Natural killer cell (primary cell): ENCODE measurements at places on chromosomes 6 and 20. TPM values are rescaled to one million over a fixed set of nuclear protein-coding genes. Genes with fewer than 3 reads are reported as not detected.

GRCh38 chr6:134908906-134909516, 40.9 kb downstream of the ALDH8A1 start:
- no peak for DNase-seq

- DNase-seq, result no peak
These were observed 1.1 kb downstream of the VAPB start for GRCh38 chr20:58389968-58390658.

DNA sequence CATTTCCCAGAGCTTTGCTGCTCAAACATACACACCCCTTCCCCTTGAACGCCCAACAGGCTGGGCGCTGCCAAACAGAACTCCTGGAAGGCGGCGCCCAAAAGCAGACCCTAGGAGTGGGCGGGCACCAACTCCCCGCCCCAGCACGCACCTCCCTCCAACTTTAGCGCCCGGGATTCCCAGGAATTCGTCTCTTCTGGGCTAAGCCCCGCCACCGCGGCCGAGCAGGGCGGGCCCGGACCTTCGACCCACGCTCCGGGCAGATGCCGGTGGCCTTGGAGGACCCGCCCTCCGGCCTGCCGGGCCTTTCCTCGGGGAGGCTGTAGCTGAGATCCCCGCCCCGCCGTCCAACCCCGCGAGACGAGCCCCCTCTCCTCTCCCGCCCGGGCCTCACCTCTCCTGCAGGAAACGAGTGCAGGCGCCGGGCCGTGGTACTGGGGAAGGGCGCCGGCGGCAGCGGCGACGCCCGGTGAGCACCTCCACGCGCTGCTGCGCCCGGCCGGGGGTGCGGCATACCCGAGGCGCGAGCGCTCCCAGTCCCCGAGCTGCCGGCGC, 659 bp downstream of the MCUR1 start:
- DNase-seq, result peak; percentile 53

DNA sequence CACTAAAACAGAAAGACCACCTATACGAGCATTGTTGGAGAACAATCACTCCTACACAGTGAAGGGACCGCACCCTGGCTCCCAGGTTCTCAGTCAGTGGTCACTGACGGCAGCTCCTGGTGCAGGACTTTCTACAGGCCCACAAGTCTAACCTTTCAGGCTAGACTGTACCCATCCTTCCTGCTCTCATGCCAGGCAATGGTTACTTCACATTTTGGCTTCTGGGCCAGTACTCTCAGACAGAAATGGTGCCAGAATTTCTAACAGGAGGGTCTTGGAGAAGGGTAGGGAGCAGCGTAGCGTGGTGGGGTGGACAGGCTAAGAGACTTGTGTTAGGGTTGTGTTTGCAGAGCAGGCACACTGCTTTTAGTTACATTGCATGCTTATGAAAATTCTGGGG, 12.1 kb downstream of the TOMM34 start:
- no peak for DNase-seq

DNA sequence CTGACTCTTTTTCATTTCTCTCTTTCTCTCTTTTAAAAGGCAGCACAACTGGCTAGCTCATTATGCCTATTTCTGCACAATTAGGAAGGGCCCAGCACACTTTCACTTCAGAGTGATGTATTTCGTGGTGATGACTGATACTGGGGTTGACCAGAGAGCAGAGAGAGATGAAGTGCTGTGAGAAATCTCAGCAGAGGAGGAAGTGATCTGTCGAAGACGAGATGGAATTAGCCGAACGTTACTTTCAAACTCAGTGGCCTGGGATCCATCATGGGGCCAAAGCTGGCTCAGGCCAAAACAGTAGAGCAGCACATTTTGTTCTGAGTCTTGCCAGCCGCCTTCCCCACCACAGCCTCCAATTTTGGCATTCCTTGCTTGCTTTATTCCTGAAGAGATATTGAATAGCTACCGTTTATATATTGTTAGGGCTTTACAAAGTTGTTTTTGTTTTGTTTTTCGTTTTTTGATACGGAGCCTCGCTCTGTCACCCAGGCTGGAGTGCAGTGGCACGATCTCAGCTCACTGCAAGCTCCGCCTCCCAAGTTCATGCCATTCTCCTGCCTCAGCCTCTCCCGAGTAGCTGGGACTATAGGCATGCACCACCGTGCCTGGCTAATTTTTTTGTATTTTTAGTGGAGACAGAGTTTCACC, 213.2 kb upstream of the ECI2 start:
- DNase-seq, result no peak

DNA sequence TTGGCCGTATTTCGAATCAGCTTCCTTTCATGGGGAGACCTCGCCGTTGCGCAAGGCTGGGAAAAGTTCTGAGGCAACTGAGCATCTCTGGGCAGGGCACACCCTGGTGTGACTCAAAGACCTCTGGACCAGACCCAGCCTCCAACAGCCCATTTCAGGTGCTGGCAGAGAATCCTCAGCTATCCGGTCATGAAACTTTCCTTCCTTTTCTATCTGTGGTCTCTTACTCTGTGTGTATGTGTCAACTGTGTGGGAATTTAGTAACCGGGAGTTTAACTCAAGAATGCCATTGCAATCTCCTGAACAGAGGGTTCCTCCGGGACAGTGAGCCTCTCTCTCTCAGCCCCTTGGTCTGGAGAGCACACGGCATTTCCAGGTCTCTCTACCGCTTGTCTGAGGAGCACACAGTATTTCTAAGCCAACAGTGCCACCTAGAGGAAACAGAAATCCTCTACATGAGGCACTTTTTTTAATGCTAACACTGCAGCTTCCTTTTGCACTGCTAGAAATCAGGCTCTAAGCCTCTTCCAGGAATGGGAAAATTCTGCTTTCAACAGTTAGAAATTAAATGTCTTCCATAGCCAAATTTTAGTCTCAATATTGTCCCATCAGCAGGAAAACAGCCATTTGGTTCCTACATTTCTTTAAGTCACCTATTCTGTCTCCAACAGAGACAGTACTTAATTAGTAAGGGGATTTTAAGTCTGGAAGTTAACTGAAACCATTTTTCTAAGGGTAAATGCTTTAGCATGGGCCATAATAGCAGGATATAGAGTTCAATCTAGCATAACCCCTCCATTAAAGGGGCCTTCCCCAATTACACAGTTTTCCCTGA, 32.7 kb downstream of the PLN start:
- DNase-seq, result peak; percentile 77

The CYP24A1 gene
- not detected for total RNA-seq

- no peak for DNase-seq
These were observed 49.6 kb upstream of the GFRAL start for GRCh38 chr6:55277646-55278045.

The TFAP2A gene
- not detected for total RNA-seq

The PPP1R16B gene
- 52.0 TPM for total RNA-seq

The DOK5 gene
- not detected for total RNA-seq

DNA sequence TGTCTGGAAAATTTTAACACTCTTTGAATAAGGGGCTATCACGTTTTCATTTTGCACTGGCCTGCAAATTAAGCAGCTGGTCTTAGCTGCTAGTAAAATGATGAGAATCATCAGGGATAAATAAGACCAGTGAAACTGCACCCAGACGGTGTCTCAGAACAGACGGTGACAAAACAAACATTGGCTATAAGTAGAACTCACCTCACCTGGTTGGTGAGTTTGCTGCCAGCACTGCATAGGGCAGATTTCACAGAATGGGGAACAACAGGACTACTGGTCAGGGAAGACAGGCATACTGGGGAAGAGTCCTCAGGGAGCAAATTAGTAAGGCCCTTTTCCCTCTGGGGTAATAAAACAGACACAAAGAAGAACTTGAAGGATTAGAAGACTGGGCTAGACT, 175.9 kb upstream of the CITED2 start:
- no peak for DNase-seq

DNA sequence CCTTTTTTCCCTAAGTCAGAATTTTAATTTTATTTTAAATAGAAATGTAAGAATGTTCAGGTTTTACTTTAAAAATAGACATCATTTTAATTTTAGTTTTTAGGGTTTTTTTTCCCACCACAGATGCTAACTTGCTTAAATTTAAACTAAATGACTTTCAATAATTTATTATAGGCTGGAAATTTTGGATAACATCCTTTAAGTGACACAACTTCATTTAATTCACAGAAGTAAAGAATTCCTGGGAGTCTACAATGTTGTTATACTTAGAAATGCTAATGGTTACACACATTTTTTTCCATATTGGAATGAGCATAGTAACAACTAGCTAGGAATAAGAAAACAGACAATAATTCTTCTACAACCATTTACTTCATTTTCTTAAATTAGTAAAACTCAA, 90.5 kb upstream of the PDE10A start:
- no peak for DNase-seq

DNA sequence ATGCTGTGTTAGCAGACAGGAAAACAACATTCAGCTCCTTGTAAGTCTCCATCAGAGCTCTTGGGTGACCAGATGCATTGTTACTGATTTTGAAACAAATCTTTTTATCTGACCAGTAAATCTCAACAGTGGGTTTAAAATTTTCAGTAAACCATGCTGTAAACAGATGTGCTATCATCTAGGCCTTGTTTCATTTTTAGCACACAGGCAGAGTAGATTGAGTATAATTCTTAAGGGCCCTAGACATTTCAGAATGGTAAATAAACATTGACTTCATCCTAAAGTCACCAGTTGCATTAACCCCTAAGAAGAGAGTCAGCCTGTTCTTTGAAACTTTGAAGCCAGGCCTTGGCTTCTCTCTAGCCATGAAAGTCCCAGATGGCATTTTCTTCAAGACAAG, 237.2 kb upstream of the BMP2 start:
- no peak for DNase-seq

GRCh38 chr6:16129623-16130401, 926 bp downstream of the MYLIP start:
- no peak for DNase-seq

DNA sequence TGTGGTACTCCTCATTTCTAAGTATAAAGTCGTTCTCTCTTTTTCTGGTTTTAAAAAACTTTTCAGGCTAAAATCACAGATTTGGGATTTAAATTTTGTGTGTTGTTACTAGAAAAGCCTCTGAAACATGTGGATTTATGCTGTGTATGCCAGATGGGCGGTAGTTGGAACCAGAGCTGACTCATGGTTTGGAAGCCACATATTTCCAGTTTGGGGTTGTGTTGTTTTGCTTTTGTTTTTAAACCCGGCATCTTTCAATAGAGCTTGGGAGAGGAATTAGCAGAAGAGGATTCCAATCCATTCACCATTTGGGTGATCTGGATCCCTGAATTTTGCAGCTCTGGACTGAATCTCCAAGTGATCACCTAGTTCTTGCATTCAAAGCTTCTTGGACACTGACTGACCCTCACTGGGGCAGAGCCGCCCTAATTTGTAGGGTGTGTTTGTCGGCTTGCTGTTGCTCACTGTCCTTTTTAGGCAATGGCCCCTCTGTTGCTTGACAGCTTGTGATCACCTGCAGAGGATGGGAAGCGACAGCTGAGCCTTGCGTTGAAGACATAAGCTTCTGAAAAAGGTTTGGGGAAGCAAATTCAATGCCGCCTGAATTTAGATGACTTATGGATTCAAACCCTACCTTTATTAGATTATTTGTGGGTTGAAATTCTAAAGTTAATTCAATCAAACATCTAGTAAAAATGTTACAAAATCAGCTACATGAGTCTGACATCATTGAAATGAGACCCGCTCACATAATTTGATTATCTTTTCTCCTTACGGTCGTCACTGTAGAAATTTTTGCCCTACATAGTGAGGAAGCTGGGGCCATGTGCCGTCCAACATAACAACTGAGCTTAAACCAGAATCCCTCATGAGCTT, 79.9 kb upstream of the CD83 start:
- DNase-seq, result no peak

The SNX9 gene
- 6.0 TPM for total RNA-seq

- DNase-seq, result no peak
These were observed 534 bp upstream of the AKIRIN2 start for GRCh38 chr6:87702589-87702945.

GRCh38 chr6:5180636-5181035, 80.1 kb downstream of the LYRM4 start:
- no peak for DNase-seq

DNA sequence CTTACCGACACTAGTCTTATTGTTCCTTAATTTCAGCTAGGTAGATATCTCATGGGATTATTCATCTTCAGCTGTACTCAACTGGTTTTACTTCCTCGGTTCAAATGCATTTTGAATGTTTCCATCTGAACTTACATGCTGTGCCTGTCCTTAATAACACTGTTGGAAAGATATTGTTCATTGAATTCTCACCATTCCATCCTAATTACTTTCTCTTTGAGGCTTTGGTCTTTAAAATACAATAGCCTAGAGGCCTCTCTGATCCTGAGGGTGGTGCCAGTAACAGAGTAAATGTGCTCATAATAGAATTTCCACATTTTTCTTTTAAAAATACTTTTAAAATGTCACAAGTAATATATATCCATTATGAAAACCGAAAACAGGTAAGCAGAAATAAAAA, 54.0 kb downstream of the IL20RA start:
- DNase-seq, result no peak

DNA sequence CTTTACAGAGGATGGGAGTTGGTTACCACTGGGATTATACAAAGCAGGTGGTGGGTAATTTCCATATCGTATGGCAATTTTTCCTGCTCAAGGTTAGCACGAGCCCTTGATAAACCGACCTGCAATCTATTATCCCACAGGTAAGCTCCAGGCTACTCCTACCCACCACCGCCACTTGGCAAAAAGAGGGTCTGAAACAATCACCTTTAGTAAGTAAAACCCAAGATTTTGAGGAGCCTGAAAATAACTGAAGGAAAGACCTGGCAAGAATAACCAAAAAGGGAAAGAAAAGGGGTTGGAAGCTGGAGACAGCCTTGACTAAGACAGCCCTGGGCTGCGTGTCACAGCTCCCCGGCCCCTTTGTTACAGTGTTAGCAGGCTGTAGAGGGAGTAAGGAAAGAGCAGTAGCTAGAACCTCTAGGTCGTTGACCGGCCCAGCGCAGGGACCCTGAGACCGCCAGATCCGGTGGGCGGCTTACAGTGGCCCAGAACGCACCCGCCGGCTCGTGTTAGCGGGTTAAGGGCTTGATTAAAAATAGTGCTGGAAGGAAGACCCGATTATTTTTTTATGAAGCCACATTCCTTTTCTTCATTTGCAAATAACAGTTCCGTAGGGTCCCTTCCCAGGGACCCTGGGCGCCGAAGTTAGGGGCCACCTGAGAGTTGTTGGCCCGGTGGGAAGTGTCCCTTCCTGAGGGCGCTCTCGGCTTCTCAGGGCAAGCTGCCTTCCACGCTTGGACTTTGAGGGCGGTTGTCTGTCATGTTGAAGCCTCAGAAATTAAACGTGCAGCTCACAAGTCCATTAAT, 30.5 kb downstream of the TFAP2B start:
- no peak for DNase-seq

GRCh38 chr20:11053310-11053709, 379.5 kb upstream of the JAG1 start:
- DNase-seq, result no peak

DNA sequence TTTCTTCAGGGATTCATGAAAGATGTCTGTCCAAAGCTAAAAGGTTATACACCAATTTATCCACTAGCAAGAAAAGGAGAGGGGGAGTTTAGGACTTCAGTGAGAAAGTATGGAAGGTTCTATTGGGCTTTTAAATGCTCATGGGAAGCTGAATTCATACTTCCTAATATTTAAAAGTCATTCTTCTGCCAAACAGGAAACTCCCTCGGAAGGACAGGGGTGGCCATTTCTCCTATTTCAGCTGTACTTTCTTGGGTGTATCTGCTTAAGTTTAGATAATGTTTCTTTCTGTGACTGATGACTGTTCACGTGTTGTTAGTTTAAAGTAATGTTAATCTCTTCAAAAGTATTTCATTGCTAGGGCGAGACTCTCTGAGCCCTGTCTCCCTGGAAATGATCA, 80.5 kb upstream of the IFNGR1 start:
- no peak for DNase-seq

The SLC12A5 gene
- 0.85 TPM for total RNA-seq
